ENCODE measurements at places on chromosomes 4 and X.

GRCh38 chr4:105990933-105991332 is 95.7 kb downstream of the NPNT start:
- DNase-seq: no peak

GRCh38 chrX:21813612-21814368 is 25.6 kb upstream of the MBTPS2 start:
- DNase-seq: no peak

DNA sequence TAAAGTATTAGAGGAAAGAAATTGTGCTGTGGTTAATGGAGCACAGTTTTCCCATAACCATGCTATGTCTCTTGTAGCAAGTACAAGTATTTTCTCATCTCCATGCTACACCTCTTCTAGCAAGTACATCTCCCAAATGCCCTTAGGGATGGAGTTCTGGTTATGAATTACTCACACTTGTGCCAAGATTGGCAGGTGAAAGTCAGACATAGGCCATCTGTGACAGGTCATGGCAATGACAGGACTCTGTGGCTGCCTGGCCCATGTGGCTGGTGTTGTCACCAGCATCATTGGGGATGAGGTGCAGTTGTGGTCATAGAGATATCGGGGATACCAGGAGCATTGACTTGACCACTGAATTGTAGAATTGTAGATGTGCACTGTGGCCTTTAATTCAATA is 310.2 kb downstream of the FAT4 start:
- DNase-seq: no peak

DNA sequence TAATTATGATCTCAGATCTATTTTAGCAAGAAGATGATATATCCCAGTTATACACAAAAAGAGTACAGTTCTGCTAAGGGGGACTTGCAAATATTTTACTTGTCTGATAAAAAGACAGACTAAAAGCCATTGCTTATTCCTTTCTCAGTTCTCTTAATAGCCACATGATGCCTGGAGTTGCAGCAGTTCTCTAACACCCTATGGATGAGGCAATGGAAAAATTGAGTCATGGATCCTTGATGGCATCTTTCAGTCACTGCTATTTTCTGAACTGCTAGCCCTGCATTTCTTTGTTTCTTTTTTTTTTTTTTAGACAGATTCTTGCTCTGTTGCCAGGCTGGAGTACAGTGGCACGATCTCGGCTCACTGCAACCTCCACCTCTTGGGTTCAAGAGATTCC is 1956.7 kb downstream of the C4orf33 start:
- no peak for DNase-seq

- no peak for DNase-seq
These were observed 136.4 kb upstream of the FAM9C start for GRCh38 chrX:13180807-13181206.

- no peak for DNase-seq
These were observed 26.9 kb upstream of the BMP3 start for GRCh38 chr4:81003597-81004111.

- DNase-seq: no peak
These were observed 33.4 kb downstream of the SEPTIN11 start for GRCh38 chr4:76982638-76983584.

- no peak for DNase-seq
These were observed 8.7 kb downstream of the RXFP1 start for GRCh38 chr4:158530381-158530780.

GRCh38 chr4:174460684-174461083 is 61.6 kb downstream of the HPGD start:
- DNase-seq: no peak

DNA sequence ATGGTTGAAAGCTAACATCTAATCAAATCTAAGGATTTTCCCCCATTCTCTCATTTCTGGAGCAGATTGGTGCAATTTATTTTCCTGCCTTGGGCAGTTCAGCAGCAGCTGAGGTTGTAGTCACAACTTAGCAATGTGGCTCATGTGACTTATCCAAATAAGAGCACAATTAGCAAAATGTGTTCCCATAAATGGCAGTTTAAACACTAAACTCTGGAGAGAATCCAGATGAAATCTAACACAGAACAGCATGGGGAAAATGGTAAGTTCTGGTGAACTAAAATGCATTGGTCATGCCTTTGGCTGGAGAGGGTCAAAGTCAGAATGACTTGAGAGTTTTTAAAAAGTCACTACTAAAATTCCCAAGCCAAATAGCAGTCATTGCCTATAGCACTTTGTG is 422.6 kb upstream of the DIPK2B start:
- DNase-seq: no peak

DNA sequence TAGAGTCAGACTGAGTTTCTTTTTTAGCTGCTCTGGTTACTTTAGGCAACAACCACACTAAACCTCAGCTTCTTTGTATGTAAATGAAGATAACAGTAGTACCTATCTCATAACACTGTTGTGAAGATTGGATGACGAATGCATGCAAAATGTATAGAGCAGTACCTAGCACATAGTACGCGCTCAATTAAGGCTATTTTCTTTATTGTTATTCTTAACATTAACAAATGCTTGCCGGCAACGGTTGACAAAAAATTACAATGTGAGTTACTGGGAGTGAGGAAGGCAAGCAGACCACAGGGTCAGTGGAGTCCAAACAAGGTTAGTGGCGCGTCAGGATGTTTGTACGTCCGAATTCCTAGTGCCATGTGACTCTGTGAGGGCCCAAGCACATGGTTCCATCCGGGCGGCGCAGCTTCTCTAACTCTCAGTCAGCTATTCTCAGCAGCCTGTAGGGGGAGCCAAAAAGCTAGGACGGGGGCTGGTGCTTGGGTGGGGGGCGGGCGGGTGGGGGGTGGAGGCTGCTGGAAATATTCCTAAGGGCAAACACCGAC is 821 bp upstream of the NALF2 start:
- no peak for DNase-seq

DNA sequence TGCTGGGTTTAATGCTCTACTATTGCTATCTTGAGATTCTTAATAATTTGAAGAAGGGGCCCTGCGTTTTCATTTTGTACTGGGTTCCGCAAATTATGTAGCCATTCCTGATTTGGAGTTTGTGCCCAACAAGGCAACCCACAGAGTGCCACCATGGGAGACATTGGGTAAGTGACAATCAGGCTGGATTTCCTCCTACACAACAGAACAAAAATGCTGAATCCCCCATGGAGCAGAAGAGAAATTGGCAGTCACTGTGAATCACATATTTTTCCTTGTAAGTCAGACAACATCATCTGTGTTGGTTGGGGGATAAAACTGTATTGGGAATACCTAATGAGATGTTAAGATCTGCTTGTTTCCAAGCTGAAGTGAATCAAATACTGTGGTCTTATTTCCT is 80.9 kb downstream of the CNGA2 start:
- DNase-seq: no peak

- DNase-seq: no peak
These were observed 16.0 kb downstream of the ZNF185 start for GRCh38 chrX:152913910-152914309.

DNA sequence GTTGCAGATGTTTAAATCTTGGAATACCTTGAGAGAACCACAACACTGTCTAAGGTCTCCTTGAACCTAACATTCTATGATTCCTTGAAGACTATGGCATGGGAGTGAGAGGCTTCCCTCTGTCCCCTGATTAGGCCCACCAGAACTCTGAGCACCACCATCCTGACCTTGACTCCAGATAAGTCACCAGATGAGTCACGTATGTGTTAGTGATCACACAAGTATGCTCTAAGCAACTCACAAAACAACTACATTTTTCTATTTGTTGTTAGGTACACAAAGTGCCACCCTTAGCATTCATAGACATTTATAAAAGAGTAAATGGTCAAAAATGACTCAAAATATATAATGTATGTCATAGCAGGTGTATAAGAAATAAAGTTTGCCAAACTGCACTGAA is 252.9 kb upstream of the CXXC4 start:
- DNase-seq: no peak

DNA sequence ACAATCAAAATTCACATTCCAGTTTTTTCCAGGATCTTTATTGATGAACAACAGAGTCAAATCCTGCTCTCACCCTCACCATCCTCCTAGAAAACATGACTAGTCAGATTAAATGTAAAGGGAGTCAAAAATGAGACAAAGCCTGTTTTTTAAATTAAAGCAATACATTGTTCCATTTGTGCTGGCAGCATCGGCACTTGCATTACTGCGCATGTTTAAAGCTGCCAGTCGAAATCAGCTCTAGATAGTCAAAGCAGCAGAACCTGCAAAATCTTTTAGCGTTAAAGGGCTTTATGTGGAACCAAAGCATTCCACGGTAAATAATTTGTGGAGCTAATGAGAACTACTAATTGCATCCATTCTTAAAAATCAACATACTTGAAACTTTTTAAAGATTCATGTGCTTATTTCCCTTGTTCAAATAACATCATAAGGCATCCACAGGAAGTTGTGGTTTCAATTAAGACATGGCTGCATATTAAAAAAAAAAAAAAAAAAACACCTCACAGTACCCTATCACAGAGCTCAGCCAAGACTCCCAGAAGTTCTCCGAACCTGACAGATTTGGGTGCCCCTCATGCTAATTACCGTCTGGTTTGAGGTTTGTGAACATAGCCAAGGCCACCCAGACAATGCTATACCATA is 82.2 kb downstream of the SH3KBP1 start:
- no peak for DNase-seq

DNA sequence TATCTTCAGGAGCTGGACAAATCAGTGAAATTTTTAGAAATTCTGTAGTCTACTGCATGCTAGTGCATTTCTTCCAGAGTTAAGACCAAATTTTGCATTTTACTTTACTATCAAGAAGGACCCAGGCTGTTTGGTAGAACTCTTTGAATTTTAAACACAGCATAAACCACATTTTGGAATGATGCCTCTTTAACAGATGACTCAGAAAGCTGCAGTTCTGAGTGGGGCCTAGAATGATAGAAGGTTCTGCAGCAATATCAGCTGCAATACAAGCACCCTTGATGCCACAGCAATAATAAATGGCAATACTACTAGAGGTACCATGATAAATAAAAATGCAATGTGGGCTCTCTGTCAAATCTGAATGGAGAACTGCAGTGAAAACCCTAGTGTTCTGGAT is 198.7 kb downstream of the TMA16 start:
- DNase-seq: no peak

GRCh38 chr4:124322234-124323065 is 390.1 kb downstream of the ANKRD50 start:
- no peak for DNase-seq

DNA sequence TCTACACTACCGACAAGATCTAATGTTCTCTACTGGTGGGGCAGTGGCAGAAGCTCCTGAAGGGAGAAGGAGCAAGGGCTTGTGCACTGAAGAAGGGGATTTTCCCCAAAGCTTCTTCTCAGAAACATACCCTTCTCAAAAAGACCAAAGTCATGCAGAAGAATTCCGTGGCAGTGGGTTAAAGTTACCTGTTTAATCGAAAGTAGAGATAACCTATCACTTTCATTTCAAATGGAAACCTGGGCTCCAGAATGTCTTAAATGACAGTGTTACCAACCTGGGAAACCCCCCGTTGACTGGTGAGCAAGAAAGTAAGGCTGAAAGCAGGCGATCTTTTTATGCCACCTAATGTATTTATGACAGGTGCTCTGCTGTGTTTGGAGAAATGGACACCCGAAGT is 92.5 kb upstream of the TEX13D start:
- no peak for DNase-seq

DNA sequence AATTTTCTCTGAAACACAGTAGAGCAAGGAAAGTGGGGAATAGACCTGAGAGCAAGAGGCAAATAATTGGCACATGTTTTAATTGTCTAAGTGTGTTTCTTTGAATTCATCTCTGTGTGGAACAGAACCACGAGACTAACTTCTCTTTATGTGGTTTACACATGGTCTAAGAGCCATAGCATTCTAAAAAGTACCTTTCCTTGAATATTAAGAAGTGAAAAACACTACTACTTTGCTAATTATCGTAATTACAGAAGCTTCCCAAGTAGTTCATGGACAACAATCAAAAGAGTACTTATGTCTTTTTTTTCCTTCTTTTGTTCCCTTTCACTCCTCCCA is 2.9 kb upstream of the CYBB start:
- DNase-seq: no peak

DNA sequence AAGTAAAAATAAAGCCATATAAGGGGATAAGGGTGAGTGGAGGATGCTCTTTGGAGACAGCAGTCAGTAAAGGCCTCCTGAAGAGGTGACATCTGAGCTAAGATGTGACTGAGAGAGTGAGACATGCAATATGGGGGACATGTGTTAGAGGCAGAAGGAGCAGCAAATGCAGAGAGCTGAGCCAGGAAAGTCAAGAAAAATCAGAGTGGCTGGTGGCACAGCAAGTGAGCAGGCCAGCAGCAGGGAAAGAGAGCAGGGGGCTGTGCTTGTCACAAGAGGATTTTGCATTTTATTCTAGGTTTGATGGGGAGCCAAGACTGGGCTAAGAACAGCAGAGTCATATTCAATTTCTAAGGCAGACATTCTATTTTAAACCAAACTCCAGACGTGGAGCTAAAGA is 394.5 kb downstream of the KCNIP4 start:
- no peak for DNase-seq

- DNase-seq: no peak
These were observed 5.5 kb upstream of the NKX1-1 start for GRCh38 chr4:1411436-1412375.

DNA sequence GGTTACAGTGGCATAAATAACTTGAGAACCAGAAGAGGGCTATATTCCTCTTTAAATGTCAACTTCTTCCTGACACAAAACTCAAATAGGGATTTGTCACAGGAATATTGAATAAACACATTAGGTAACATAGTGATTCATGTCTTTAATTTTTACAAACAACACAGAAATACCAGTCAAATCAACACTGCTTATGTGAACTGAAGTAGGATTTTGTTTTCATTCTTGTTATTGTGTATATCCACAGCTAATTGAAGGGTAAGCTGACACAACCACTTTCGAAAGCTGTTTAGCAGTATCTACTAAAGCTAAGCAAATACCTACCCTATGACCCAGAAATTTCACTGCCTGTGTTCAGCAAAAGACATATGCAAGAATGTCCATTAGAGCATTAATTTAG is 120.4 kb upstream of the EOLA2 start:
- no peak for DNase-seq

DNA sequence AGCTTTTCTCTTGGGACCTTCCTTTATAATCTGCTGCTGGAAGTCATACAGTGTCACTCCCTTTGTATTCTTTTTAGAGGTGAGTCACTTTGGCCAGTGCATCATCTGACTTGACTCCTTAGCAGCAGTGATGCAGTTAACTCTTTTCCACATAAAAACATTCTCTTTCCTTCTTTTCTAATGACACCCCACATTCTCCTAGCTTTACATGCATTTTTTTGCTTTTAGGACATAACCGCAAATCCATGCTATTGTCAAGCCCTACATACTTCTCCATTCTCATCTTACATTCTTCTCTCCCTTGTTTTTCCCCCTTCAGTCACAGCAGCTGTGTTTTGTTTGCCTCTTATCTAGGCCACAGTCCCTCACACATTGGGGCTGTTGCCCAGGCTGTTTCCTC is 55.1 kb downstream of the ZNF330 start:
- no peak for DNase-seq

DNA sequence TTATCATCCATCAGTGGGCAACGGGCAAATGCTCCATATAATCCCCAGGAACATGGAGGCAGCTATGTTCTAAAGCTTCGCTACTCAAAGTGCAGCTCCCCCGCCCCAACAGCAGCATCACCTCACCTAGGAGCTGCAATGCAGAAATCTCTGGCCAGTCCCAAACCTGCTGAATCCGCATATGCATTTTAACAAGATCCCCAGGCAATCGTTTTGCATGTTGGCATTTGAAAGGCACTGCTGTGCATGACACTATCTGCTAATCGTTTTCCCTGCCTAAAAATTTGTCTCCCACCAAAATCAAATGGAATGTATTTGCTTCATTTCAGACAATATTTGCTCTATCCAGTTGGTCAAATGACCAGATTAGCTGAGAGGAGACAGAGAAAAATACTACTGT is 15.2 kb downstream of the ADGRG2 start:
- no peak for DNase-seq
